ENCODE measurements at places on chromosomes 13 and 19. TPM values are rescaled to one million over a fixed set of nuclear protein-coding genes. Genes with fewer than 3 reads are reported as not detected.

TMEM147 gene
- total RNA-seq, result 41.2 TPM

ETV2 gene
- 0.79 TPM for total RNA-seq

GNG7 gene
- 2.4 TPM for total RNA-seq

KLK1 gene
- total RNA-seq, result 7.9 TPM

FGF9 gene
- 0.99 TPM for total RNA-seq

NUFIP1 gene
- total RNA-seq, result 3.9 TPM

IFNL1 gene
- total RNA-seq, result not detected

RGL3 gene
- total RNA-seq, result 1.8 TPM

MYPOP gene
- total RNA-seq, result 1.1 TPM

ERICH4 gene
- not detected for total RNA-seq

ZNF431 gene
- 16.1 TPM for total RNA-seq

PSPN gene
- 0.59 TPM for total RNA-seq

IRGC gene
- total RNA-seq, result not detected

ABHD8 gene
- 5.7 TPM for total RNA-seq

SLITRK5 gene
- 1.8 TPM for total RNA-seq

SPPL2B gene
- total RNA-seq, result 23.6 TPM

MBD3L3 gene
- not detected for total RNA-seq

FSD1 gene
- total RNA-seq, result 0.59 TPM

C19orf33 gene
- total RNA-seq, result 18.3 TPM

PSG5 gene
- total RNA-seq, result not detected

SYT3 gene
- 0.10 TPM for total RNA-seq

ZNF296 gene
- 0.39 TPM for total RNA-seq

PRR22 gene
- 0.30 TPM for total RNA-seq

ZNF415 gene
- 12.5 TPM for total RNA-seq

MIR17HG gene
- total RNA-seq, result 12.0 TPM

RASGRP4 gene
- total RNA-seq, result 1.8 TPM

TMEM86B gene
- 1.2 TPM for total RNA-seq

LRRC63 gene
- total RNA-seq, result 0.10 TPM

ZNF284 gene
- total RNA-seq, result 3.7 TPM

KLK5 gene
- total RNA-seq, result 21.0 TPM

PTPRH gene
- 0.39 TPM for total RNA-seq

SGTA gene
- total RNA-seq, result 18.7 TPM

MIA gene
- 8.8 TPM for total RNA-seq

ELAVL3 gene
- 0.20 TPM for total RNA-seq

ZNF566 gene
- 13.7 TPM for total RNA-seq

ZNF561 gene
- total RNA-seq, result 40.2 TPM

RUBCNL gene
- total RNA-seq, result 3.9 TPM

CEACAM7 gene
- total RNA-seq, result 0.30 TPM

CGB2 gene
- not detected for total RNA-seq

KRTDAP gene
- 579 TPM for total RNA-seq

PEAK3 gene
- 0.20 TPM for total RNA-seq

KLK4 gene
- 0.10 TPM for total RNA-seq

OR7A17 gene
- not detected for total RNA-seq

SGCG gene
- 22.2 TPM for total RNA-seq

KIR3DL1 gene
- total RNA-seq, result not detected

PROZ gene
- not detected for total RNA-seq

FOXO1 gene
- total RNA-seq, result 23.9 TPM

CEACAM8 gene
- 4.8 TPM for total RNA-seq

KASH5 gene
- not detected for total RNA-seq

KCNC3 gene
- 0.59 TPM for total RNA-seq

LGALS14 gene
- not detected for total RNA-seq

SIGLEC12 gene
- not detected for total RNA-seq

TNFSF9 gene
- total RNA-seq, result 0.69 TPM

SERPINE3 gene
- total RNA-seq, result not detected

GAPDHS gene
- total RNA-seq, result 0.20 TPM

PAN3 gene
- 42.6 TPM for total RNA-seq

TEX29 gene
- total RNA-seq, result 0.49 TPM

CRX gene
- not detected for total RNA-seq

PGLYRP2 gene
- total RNA-seq, result 1.1 TPM
